Fibroblast of the aortic adventitia (primary cell): ENCODE measurements at places on chromosomes 3 and 15. TPM values are rescaled to one million over a fixed set of nuclear protein-coding genes. Genes with fewer than 3 reads are reported as not detected.

DNA sequence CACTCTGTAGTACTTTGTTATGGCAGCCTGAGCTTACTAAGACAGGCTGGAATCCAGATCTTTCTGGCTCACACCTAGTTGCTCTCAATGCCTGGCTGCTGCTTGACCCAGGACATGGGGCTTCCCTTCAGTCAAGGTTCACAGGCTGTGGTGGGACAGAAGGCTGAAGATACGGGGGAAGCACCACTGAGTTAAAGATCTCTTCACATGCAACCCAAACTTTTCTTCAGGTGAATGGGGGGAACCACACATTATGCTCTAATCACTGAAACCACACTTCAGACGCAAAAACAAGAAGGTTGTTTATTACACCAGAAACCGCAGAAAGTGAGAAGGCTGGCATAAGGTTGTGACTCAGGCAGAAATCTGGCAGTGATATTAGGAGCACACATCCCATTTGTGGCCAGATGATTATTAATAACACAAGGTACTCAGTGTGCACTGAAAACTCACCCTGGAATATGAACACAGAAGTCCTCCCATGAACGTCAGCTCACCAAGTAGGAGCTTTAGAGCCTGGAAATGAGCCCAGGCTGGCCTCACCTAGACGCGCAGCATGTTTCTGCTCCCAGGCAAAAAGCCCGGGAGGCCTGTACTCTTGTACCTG lies 230.5 kb upstream of the CHRNA7 start:
- no peak for DNase-seq

DNA sequence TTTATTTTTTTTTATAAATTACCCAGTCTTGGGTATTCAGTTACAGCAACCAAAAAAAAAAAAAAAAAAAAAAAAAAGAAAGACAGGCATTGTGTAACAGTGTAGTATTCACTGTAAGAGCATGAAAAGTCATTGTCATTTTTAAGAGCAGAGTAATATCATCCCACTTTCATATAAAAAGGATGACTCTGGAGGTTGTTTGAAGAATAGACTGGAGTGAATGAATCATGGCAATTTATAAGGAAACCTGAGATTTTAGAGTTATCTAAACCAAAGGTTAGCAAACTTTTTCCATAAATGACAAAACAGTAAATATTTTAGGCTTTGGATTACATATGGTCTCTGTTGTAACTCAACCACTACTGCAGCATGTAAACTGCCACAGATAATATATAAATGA lies 794.9 kb downstream of the NTRK3 start:
- DNase-seq: peak; percentile 8

DNA sequence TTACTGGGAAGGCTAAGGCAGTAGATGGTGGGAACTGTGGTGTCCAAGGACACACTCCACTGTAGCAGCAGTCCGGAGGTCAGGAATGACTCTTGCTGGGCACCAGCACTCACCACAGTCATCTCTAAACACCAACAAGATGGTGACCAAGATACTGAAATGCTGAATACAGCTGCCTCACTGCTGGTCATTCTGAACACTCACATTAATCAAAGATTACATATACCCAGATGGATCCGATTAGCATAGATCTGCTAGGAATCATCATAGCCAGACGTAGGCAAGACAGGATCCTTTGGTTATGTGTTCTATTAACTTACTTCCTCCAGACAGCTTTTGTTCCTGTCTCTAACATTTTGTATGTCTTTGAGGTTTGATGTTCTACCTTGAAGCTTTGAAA lies 134.9 kb upstream of the BFSP2 start:
- DNase-seq: no peak

GRCh38 chr3:59508273-59508672 lies 458.4 kb upstream of the CFAP20DC start:
- no peak for DNase-seq

DNA sequence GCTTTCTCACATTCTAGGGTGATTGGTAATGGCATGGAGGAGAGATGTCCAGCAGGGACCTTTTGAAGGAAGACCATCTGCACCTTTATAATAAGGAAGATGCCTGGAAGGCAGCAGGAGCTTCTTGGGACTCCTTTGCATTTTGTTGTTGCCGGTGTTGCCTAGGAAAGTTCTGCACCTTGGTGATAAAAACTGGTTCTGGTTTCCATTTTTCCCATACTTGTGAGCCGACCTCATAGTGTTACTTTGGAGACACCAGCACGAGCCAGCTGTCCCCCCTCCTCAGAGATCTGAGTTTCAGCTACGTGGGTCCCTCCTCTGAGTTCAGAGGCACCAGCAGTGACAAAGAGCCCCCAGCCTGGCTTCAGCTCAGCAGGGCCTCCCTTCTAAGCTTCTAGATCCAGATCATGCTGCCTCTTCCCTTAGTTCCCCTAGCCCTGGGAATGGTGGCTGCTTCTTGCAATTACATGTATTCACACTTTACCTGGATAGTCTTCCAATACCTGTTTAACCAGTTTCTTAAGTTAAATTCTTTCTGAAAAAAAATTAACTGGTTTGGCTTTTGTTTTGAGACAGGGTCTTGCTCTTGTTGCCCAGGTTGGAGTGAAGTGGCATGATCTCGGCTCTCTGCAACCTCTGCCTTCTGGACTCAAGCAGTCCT lies 18.0 kb upstream of the FSTL1 start:
- no peak for DNase-seq

Gene GOLGA8N
- total RNA-seq: 1.8 and 5.7 TPM in 2 replicates

Gene RBMS3
- 68.4 and 84.1 TPM in 2 replicates for total RNA-seq

- DNase-seq: no peak
Observed at GRCh38 chr3:160108362-160108761, 116.9 kb upstream of the C3orf80 start.

- no peak for DNase-seq
Observed at GRCh38 chr3:135965129-135965505, 411 bp upstream of the PPP2R3A start.

DNA sequence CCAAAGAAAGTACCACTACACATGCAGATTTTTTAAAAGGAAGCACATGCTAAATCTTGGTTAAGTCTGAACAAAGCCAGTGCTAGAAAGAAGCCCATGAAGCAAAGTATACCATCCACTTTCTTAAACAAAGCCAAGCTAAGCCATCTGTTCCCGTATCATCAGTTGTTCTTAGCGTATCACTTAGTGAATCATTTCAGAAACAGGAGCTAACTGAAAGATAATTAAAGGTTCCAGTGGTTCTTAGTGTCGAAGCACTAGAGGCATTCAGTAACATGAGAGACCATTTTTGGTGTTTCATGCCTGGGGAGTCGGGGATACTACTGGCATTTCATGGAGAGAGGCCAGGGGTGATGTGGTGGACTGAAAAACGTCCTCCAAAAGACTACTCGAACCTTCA lies 12.8 kb downstream of the UBXN7 start:
- no peak for DNase-seq

DNA sequence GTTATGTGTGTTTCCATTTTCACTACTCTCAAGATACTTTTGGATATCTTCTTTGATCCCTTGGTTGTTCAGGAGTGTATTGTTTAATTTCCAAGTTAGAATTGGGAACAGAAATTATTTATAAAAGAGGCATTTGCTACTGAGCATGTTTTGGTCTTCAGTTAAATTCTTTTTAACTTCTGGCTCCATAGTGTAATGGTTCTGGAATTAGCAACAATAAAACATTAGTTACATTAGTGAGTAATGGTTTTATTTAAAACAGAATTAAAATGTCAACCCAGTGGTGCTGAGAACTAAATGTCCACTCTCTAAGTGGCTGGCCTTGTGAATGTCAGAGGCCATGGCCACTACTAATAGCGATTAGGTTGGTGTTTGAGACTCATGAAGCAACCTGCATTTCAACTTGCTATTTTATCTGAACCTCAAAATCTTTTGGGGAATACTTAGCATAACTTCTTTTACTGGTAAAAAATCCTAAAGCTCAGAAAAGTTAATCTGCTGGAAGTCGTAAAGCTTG lies 19.5 kb upstream of the MASP1 start:
- DNase-seq: no peak

DNA sequence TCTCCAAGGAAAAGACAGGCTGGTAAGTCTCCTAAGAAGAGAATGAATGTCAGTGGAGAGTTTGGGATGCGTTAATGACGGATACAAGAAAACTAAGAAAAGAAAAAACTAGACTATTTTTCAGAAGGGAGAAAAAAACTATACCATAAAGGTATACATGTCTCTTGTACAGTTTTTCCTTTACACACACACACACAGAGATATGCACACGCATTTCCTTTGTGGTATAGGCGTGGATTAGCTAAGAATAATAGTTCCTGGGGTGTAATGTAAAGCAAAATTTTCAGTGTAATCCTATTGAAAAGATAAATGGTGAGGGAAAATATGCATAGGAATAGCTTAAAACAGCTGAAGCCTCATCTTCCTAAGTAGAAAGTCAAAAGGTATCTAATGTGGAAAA lies 36.3 kb downstream of the GABPB1 start:
- DNase-seq: no peak

DNA sequence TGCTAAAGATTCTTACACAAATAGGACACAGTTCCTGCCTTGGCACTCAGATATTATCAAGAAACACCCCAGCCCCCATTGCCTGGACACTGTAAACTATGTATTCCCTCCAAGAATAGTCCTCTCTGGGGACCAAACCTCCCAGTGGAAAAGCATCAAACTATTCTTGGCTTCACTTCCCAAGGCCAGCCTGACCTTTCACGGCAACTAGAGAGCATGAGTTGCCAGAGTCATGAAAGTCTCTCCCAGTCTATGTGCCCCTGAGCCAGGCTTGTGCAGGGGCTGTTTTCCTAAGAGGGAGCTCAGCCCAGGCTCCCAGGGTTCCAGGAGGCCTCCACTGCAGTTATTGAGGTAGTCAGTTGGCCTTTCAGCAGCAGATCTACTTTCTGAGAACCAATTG lies 251.9 kb upstream of the TGFBR2 start:
- DNase-seq: peak; percentile 49

GRCh38 chr3:197366301-197367044 lies 68.1 kb upstream of the DLG1 start:
- peak; percentile 23 for DNase-seq

Gene KCNAB1
- total RNA-seq: 3.3 and 9.2 TPM in 2 replicates

Gene C3orf33
- total RNA-seq: 2.8 and 5.7 TPM in 2 replicates

Gene SEC11A
- 292 and 299 TPM in 2 replicates for total RNA-seq

DNA sequence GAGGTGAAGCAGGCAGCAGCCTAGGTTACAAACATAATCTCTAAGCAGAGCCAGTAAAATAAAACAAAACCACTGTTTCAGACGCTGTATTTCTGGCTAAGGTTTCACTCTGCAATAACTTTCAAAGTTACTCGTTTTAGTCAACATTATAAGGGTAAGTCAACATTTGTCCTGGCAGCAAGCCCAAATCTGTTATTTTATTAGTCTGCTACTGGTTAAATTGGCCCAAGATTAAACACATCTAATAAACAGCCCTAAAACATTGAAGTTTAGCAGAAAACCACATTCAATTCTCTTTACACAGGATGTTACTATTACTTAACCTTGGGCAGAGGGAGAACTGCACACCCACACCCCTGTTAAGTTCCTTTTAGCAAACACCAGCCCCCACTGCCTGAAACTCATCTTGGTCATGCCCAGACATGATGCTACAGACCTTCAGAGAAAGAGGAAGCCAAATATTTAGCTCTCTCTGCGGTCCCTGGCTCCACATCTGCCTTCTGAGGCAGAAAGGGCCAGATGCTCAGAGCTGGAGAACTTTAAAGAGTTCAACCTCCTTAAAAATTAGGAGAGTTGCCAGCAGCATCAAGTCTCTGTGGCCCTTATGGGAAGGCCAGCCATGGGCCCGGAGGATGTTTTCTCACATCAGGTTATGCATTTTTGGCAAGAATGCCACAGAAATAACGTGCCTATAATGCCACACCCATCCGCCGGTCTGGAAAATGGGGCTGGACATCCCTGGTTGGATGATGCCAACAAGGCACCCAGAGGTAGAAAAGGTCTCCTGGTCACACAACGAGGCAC lies 17.9 kb downstream of the ARHGEF3 start:
- peak; percentile 90 for DNase-seq

DNA sequence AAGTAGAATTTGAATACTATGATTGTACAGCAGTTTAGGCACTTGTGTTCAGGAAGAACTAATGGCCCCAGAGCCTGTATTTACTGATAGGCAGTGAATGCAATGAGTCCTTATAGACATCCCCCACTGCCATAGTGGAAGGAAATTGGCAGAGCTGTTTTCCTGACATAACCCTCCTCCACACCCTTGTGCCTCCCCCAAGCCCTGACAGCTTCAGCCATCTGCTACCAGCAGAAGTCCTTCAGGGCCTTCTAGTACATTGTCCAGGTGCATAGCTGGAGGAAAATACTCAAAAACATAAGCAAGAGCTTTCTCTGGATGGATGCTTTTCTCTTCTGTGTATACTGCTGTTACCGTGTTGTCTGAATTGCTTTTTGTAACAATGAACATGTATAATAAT lies 20.6 kb downstream of the ARHGAP31 start:
- no peak for DNase-seq

DNA sequence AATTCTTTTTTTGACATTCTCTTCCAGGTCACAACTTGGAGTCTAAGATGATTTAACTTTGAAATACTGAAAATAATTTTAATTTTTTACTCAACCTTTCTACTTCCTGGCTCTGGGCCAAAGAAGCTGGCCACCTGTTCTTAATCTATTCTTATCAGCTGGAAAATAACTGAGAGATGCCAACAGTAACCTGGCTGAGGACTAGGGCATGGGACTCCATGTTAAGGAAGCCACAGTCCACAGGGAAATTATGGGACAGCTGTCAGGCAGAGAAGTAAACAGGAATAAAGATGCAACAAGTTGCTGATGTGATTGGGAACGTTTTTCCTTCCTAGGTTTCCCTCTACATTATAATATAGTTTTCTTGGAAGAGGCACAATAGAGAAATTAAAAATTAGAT lies 84.7 kb upstream of the CPNE4 start:
- no peak for DNase-seq

DNA sequence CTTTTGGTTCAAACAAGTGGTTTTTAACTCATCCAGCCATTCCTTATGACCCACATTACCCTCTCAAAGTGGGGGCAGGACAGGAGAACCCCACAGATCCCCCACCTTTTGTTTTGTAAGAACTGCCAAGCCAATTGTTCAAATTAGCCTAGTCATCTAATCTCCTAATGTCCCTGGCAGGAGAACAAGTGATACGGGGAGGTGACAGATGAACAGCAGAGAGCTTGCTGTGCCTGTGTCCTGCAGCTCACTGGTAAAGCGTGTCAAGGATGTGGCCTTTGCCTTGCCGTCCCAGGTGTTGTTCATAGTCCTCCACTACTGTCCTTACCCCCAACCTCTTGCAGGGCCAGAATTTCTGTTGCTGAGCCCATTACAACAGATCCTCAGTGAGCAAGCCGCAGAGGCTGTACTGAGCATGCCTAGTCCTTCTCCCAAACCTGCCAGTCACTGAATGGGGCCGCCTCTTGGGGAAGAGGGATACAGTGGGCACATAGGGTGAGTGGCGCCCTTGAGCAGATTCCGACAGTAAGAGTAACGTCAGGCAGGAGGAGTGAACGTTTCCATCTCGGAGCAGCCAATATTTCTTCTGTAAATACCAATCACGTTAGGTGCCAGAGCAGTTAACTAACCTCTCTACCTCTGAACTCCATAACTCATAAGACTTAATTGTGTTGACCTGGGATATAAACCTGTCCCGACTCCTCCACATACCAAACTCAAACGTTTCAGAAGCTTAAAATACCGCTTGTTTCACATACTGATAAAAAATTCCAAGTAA lies 87.4 kb downstream of the ITPR1 start:
- no peak for DNase-seq
